ENCODE measurements at places on chromosomes 7 and 10.

GRCh38 chr10:391305-391704 lies 256.1 kb downstream of the ZMYND11 start:
- DNase-seq: peak; percentile 52

DNA sequence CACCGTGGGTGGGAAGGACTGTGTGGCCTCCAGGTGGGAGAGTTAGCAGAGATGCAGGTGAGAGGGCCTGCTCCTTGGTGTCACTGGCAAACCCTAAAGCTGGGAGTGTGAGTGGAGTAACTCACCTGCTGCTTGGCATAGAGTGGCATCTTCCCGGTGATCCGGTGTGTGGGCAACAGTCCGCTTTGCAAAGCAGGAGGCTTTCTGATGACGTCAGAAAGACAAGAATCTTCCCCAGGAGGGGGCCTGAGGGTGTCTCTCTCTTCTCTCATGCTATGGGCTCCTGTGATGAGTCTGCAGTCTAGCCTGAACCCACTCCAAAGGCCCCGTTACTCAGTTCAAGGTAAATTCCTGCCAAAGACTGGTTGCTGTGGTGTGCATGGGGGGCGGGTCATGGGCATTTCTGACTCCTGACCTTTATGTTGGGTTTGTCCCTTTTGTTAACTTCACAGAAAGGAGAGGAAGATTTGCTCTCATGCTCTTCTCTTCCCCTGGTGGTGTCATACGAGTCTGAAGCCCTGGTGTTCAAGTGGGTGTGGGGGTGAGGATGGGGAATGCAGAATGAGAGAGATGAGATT lies 187.9 kb downstream of the GATA3 start:
- DNase-seq: no peak

DNA sequence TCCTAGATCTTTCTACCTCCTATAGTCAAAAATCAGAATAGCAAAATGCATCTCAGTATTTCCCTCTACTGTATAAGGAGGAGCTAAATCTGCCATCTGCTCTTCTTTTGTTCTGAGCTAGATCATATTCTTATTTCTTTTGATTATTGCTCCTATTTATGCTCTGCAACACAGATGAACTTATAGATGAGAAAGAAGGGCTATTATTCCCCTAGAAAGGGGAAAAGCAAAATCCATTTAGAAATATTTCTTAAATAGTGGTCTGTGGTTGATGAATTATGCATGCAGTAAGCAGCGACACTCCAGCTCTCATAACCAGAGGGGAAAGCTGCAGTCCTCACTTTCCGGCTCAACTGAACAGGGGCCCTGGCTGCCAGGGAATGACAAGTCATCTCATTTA lies 207.3 kb upstream of the SORCS1 start:
- DNase-seq: no peak

DNA sequence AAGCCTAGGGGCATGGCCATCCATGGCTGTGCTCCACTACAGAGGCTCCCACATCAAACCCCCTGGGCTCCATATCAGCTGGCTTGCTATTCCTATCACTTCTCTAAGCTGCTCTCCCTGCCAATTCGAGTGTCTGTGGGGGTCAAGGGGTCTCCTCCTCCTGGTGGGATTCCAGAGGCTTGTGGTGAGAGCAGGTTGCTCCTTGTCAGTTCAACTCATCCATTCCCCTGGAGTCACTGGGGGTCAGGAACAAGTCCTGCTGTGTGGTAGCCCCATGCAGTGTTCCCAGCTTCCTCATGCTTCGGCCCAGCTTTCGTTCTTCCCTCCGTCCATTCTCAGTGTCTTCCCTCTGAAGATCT lies 86.6 kb upstream of the UNC5B start:
- DNase-seq: no peak

- DNase-seq: no peak
Measured at GRCh38 chr10:124717911-124718741, 26.1 kb downstream of the FAM53B start.

DNA sequence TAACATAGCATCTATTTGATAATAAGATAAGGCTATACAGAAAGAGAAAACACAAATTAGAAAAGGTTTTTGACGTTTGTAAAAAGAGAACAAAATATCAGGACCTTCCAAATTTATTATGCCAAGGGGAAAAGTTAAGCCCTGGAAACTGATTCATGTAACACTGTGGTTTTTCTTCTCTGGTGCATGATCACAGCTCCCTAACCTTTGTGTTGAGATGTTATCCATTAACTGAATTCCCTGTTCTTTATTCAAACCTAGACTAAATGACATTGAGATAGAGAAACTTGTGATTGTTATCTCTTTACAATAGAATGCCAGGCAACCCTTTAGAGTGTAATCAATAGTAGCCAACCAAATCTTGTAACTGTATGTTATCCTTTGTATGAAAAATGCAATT lies 141.5 kb upstream of the NRG3 start:
- no peak for DNase-seq

GRCh38 chr7:77415823-77416620 lies at the start of gene GSAP:
GSAP (minus strand) TSS chr7:77416349; CDS start chr7:77416321, 28 bp downstream.
- DNase-seq: peak; percentile 83

DNA sequence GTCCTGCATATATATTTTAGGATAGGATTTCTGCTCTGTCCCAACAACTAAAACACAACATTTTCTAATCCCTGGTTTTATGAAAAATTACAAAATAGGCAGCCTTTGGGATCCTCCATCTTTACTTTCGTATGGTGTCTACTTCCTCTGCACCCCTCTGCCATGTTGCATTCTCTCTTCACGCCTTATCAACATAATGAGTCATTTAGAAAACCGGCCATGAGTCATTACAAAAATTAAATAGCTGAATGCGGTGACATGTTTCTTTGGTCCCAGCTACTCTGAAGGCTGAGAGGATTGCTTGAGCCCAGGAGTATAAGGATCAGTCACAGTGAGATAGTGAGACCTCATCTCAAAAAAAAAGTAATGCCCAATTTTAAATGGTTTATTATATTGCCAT lies 148.1 kb upstream of the CELF2 start:
- no peak for DNase-seq

GRCh38 chr7:42746214-42746613 lies 165.7 kb downstream of the C7orf25 start:
- DNase-seq: no peak

DNA sequence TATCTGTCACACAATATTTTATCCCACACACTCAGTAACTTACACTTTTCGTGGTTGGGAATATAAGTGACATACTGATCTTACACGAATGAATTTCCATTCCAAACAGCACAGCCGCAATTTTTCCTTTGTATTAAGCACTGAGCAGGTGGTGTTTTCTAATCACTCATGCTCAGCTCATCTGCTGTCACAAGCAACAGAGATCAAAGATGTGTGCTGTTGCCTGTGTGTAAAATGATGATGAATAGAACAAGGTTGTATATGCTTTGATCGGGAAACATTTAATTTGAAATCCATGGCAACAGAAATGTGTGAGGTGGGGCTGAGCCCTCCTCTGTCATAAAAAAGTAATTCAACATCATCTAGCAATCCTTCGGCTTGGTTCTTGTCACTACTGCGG lies 927.7 kb upstream of the MBL2 start:
- DNase-seq: no peak

DNA sequence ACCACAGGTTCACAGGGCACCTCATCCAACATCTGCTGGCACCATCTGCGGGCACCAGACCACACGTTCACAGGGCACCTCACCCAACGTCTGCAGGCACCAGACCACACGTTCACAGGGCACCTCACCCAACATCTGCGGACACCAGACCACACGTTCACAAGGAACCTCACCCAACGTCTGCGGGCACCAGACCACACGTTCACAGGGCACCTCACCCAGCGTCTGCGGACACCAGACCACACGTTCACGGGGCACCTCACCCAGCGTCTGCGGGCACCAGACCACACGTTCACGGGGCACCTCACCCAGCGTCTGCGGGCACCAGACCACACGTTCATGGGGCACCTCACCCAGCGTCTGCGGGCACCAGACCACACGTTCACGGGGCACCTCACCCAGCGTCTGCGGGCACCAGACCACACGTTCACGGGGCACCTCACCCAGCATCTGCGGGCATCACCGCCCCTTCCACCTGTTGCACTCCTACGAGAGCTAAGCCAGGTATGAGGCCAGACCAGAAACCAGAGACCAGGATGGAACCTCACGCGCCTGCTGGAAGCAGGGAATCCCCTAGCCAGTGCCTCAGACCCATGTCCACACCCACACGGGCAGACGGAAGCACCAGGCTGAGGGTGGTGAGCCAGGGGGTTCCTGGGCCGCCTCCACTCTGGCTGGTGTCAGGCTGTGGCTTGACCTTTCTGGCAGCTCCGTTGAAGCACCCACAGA lies 182.8 kb downstream of the MAD1L1 start:
- DNase-seq: peak; percentile 16

DNA sequence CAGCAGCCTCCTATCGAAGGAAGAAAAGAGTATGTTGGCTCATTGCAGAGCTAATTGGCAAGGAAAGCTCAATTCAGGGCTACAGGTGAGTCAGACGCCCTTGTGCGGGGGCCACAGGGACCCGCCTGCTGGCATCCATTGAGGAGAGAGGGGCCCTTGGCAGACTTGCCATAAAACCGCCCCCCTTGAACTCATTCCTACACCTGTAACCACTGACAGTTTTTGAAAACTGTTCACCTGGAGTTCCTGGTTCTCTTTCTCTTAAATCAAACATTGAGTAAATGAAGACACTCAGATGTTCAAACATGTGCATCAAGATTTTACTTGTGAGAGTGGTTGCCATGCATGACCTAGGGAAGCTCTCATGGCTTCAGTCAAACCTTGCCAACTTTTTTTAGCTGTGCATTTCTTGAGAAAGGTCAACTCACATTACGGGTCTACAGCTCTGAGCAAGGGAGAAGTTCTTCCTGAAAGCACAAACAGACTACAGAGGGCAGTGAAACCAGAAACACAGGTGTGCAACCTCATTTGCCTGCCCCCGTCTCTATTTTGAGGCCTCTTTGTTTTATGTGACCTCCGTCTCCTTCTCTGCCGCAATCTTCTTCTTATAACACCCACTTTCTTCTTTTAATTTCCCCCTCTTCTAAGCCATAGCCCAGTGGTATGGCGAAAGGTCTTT lies 87.8 kb downstream of the TBXAS1 start:
- DNase-seq: no peak

DNA sequence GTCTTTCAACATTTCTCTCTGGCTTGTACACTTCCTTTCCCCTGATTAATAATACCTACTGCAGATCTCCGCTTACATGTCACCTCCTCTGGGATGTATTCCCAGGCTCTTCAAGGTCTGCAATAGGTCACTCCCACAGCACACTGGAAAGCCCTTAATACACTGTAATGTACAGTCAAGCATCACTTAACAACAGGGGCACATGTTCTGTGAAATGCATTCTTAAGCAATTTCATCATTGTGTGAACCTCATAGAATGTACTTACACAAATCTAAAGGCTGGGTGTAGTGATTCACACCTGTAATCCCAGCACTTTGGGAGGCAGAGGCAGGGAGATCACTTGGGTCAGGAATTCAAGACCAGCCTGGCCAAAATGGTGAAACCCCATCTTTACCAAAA lies 1.9 kb downstream of the COX15 start:
- DNase-seq: no peak

GRCh38 chr10:100766693-100767421 lies 21.5 kb downstream of the PAX2 start:
- DNase-seq: no peak

- no peak for DNase-seq
Measured at GRCh38 chr10:29932991-29933390, 126.4 kb downstream of the JCAD start.

GRCh38 chr10:63718421-63718820 lies 197.2 kb downstream of the REEP3 start:
- no peak for DNase-seq

GRCh38 chr7:132428247-132428919 lies 147.9 kb downstream of the PLXNA4 start:
- DNase-seq: no peak

DNA sequence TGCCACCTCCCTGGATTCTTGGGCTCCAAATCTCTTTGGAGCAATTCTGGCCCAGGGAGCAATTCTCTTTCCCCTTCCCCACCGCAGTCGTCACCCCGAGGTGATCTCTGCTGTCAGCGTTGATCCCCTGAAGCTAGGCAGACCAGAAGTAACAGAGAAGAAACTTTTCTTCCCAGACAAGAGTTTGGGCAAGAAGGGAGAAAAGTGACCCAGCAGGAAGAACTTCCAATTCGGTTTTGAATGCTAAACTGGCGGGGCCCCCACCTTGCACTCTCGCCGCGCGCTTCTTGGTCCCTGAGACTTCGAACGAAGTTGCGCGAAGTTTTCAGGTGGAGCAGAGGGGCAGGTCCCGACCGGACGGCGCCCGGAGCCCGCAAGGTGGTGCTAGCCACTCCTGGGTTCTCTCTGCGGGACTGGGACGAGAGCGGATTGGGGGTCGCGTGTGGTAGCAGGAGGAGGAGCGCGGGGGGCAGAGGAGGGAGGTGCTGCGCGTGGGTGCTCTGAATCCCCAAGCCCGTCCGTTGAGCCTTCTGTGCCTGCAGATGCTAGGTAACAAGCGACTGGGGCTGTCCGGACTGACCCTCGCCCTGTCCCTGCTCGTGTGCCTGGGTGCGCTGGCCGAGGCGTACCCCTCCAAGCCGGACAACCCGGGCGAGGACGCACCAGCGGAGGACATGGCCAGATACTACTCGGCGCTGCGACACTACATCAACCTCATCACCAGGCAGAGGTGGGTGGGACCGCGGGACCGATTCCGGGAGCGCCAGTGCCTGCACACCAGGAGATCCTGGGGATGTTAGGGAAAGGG lies 913 bp downstream of the NPY start:
- no peak for DNase-seq

DNA sequence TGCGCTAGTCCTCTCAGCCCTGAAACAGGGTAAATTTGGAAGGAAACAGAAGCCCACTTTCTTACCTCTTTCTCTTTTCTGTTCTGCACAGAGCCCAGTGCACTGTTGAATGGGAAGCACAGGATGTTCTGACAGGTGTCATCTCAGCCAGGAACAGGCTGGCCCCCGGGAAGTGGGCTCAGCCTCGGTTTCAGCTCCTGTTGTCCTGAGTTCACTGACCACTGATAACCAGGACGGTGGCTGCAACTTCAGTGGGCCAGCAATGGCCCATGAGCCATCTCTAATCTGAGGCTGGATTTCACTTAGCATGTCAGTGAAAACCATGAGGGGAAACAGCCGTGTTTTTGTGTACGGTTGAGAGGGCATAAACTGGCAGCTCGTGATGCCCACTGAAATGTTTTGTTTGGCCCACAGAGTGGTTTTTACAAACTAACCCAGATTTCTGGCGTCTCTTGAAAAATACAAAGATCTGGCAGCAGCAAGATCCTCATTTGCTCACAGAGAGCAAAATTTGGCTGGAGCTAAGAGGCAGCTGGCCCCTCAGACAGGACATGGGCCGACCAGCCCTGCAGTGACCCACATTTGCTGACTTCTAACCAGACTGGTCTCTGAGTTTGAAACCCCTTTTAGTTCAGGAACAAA lies 455.9 kb downstream of the PAXIP1 start:
- no peak for DNase-seq

- DNase-seq: no peak
Measured at GRCh38 chr10:94432443-94432842, 30.1 kb downstream of the TBC1D12 start.

- peak; percentile 77 for DNase-seq
Measured at GRCh38 chr7:101058355-101058754, 26.9 kb upstream of the TRIM56 start.

GRCh38 chr10:109062371-109062770 lies 860.9 kb downstream of the XPNPEP1 start:
- DNase-seq: no peak

Measured in left ventricle myocardium superior (tissue), 1 donor.